GM23248 (cell line): ENCODE measurements at places on chromosomes 11 and 22. TPM values are rescaled to one million over a fixed set of nuclear protein-coding genes. Genes with fewer than 3 reads are reported as not detected.
A peak's percentile ranks its signal among the peaks of the same experiment; 100 is the strongest.

The WT1 gene
- not detected in 2 replicates for polyA plus RNA-seq

The MS4A7 gene
- polyA plus RNA-seq, result not detected in 2 replicates

The CDC45 gene
- 10.1 and 10.6 TPM in 2 replicates for polyA plus RNA-seq

The KLHL35 gene
- 5.7 and 6.3 TPM in 2 replicates for polyA plus RNA-seq

The SCGB1A1 gene
- polyA plus RNA-seq, result not detected in 2 replicates

The USH1C gene
- not detected in 2 replicates for polyA plus RNA-seq

The DRICH1 gene
- not detected in 2 replicates for polyA plus RNA-seq

GRCh38 chr22:28443526-28443876 is 236.1 kb downstream of the TTC28 start:
- H3K27ac ChIP-seq, result peak overlapping the region; percentile 78
- H3K4me3 ChIP-seq, result peak overlapping the region; percentile 86
- H3K27me3 ChIP-seq, result no peaks in the 10 kb centered on the region
- H3K4me1 ChIP-seq, result peaks cover 32% of the 10 kb centered on the region

DNA sequence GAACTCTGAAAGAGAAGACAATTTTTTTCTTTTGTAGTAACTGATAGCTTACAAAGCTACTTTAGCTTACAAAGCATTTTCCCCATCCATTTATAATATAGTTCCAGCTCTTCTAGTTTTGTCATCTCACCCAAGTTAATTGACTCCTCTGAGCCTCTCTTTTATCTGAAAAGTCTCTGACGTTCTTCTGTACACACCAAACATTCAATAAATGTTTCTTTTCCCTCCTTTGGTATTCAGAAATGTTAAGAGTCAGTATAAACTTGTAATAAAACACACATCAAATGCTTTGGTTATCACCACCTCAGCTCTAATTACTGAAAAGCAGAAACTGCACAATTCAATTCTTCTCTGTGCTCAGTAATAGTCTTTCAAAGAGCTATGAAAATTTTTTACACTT is 5.9 kb downstream of the CCDC90B start:
- no peak overlapping the region for H3K27ac ChIP-seq
- peaks cover 41% of the 10 kb centered on the region for H3K4me1 ChIP-seq
- no peaks in the 10 kb centered on the region for H3K27me3 ChIP-seq

DNA sequence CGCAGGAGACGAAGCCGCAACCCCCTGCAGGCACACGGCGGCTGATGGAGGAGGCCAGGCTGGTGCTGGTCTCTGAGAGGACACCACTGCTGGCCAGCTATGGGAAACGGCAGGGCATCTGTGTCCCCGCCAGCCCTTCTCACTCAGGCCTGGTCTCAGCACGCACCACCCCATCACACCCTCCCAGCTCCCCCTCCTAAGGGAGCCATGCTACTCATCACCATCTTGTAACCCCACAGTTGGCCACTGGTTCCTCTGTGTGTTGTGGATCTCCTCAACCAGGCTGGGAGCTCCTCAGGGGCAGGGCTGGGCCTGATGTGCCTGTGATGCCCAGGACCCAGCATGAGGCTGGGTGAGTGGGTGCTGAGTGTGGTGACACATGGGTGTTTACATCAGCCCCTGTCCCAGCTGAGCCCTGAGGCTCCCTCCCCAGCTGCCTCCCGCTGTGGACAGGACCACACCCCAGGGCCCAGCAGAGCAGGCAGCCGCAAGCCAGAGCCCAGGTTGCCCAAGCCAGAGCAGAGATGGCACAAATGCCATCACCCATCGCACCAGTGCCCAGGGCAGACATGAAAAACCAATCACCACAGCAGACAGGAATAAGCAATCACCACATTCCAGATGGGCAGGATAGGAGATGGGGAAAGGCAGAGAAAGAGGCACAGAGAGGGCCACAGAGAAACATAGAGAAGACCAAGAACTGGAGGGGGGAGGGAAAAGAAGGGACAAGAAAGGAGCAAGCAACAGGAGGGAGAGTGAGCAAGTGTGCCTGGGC is 8.2 kb downstream of the ARVCF start:
- no peaks in the 10 kb centered on the region for H3K36me3 ChIP-seq
- no peak overlapping the region for H3K4me3 ChIP-seq
- DNase-seq, result peak; percentile 18
- H3K27ac ChIP-seq, result no peak overlapping the region
- no peaks in the 10 kb centered on the region for H3K4me1 ChIP-seq
- H3K27me3 ChIP-seq, result no peaks in the 10 kb centered on the region

DNA sequence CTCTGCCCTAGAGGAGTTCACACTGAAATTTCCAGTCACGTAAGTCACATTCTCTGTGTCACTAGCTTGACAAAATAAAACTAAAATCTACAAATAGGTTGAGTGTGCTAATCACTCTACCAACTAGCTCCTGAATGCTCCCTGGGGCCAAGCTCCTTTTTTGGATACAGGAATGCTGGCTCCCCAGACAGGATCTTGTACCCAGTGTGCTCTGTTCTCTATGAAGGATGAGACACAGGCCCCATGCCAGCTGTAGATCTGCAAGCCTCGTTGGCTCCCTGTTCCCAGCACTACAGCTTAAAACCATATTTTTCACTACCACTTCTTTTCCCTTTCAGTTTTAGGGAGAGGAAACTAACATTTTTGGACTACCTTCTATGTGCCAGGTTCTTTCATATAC is 3.7 kb upstream of the IPO7 start:
- DNase-seq, result no peak
- H3K27ac ChIP-seq, result no peak overlapping the region
- H3K27me3 ChIP-seq, result no peaks in the 10 kb centered on the region
- H3K4me1 ChIP-seq, result peaks cover 7% of the 10 kb centered on the region
- no peak overlapping the region for H3K4me3 ChIP-seq

DNA sequence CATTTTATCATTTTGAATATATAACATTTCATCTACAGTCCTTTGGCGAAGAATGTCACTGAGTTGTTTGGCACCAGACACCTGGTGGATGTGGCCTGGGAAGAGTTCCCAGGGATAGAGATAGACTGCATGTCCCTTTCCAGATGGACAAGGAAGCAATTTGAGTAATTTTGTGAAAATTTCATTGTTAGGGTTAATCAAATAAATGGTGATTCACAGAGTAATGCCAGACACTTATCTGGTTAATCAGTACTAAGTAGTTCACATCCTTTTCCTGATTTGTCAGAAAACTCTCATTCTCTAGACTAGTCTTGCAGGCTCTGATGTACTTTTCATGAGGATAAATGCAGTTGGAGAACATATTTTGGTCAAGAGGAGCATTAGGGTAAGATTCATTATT is 41.6 kb downstream of the NAALAD2 start:
- H3K27ac ChIP-seq, result no peak overlapping the region
- no peak for DNase-seq
- no peaks in the 10 kb centered on the region for H3K27me3 ChIP-seq
- H3K36me3 ChIP-seq, result no peaks in the 10 kb centered on the region

GRCh38 chr11:12245091-12245490 is 132.3 kb upstream of the PARVA start:
- peaks cover 22% of the 10 kb centered on the region for H3K36me3 ChIP-seq
- peak; percentile 75 for DNase-seq
- H3K27me3 ChIP-seq, result no peaks in the 10 kb centered on the region
- peaks cover 13% of the 10 kb centered on the region for H3K4me1 ChIP-seq
- no peak overlapping the region for H3K4me3 ChIP-seq
- H3K27ac ChIP-seq, result 0 out of 2 replicates have a peak overlapping the region, but pooled peaks have one; percentile 23

GRCh38 chr11:120657306-120658070 is 145.9 kb downstream of the GRIK4 start:
- no peak overlapping the region for H3K27ac ChIP-seq
- peaks cover 21% of the 10 kb centered on the region for H3K27me3 ChIP-seq
- no peak overlapping the region for H3K4me3 ChIP-seq
- no peaks in the 10 kb centered on the region for H3K36me3 ChIP-seq
- no peak for DNase-seq

GRCh38 chr22:24066865-24067264 is 55.8 kb downstream of the CABIN1 start:
- H3K4me3 ChIP-seq, result no peak overlapping the region
- DNase-seq, result no peak
- H3K4me1 ChIP-seq, result peaks cover 1% of the 10 kb centered on the region; the same call in 1 of the 2 replicates

- H3K27ac ChIP-seq, result no peak within 1 kb of the TSS
- no peaks in the 10 kb centered on the region for H3K36me3 ChIP-seq
- 0 out of 2 replicates have a peak, but pooled peaks cover under 1% of the 10 kb centered on the region for H3K27me3 ChIP-seq
- H3K4me3 ChIP-seq, result no peak within 1 kb of the TSS
- no peaks in the 10 kb centered on the region for H3K4me1 ChIP-seq
- no peak for DNase-seq
Observed at GRCh38 chr11:59866397-59866796, at the start of gene TCN1. TSS of gene TCN1 (minus strand) at chr11:59866487. CDS start at chr11:59866470, 17 bp downstream.

DNA sequence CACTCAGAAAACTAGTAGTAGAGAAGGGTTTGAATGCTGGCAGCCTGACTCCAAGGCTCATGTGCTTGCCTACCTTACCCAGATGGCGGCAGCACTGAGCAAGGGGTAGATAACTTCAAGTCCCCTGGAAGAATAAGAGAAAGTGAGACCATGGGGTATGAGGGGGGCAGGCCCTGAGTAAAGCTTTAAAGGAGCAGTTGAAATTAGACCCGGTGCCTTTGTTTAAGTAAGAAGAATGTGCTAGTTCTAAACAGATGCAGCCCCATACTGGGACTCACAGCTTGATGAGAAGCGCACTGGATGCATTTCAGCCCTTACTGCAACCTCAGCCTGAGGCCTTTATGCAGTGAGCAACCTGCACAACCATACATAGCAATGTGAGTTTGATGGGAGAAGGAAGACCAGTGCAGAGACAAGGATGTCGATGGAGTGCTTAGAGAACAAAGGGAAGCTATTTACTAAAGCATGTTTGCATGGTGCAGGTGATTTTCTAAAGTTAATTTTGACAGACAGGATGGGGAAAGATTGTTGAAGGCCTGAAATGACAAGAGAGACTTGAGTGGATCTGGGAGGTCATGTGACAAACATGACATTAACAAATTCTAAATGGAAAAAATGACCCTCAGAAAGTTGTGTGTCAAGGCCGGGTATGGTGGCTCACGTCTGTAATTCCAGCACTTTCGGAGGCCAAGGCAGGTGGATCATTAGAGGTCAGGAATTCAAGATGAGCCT is 27.1 kb upstream of the TMA7B start:
- H3K36me3 ChIP-seq, result no peaks in the 10 kb centered on the region
- H3K4me1 ChIP-seq, result no peaks in the 10 kb centered on the region
- H3K27ac ChIP-seq, result no peak overlapping the region

GRCh38 chr11:125141686-125142535 is 22.6 kb upstream of the PKNOX2 start:
- no peaks in the 10 kb centered on the region for H3K36me3 ChIP-seq
- no peak overlapping the region for H3K4me3 ChIP-seq
- H3K27ac ChIP-seq, result no peak overlapping the region

DNA sequence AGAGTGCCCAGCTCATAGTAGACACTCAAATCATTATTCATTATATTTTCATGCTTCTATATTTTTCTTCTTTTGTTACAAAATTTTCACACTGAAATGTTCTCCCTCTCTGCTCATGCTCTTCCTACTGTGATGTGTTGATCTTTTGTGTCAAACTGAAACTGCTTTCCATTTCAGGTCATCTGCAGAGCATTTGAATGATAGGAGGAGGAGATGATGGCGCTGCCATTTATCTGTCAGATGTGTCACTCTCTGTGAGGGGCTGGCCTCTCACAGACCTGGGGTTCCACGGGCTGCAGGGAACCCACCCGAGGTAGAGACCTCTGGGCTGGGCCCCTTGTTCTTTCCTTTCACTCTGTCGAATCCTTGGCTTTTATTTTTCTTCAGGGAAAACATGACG is 41.1 kb downstream of the OR10A6 start:
- H3K36me3 ChIP-seq, result no peaks in the 10 kb centered on the region
- peak overlapping the region; percentile 28 for H3K27ac ChIP-seq
- DNase-seq, result peak; percentile 18
- peaks cover 38% of the 10 kb centered on the region for H3K4me1 ChIP-seq
- peak overlapping the region; percentile 66 for H3K4me3 ChIP-seq
- no peaks in the 10 kb centered on the region for H3K27me3 ChIP-seq

- no peak overlapping the region for H3K4me3 ChIP-seq
- H3K27ac ChIP-seq, result no peak overlapping the region
- no peaks in the 10 kb centered on the region for H3K4me1 ChIP-seq
- H3K27me3 ChIP-seq, result no peaks in the 10 kb centered on the region
Observed at GRCh38 chr22:19865141-19865829, 10.6 kb upstream of the GNB1L start.

- H3K4me1 ChIP-seq, result no peaks in the 10 kb centered on the region
- no peak overlapping the region for H3K27ac ChIP-seq
Observed at GRCh38 chr22:25090225-25090890, 109.3 kb upstream of the CRYBB3 start.

- no peaks in the 10 kb centered on the region for H3K4me1 ChIP-seq
- peaks cover 36% of the 10 kb centered on the region for H3K27me3 ChIP-seq
- DNase-seq, result no peak
- H3K4me3 ChIP-seq, result no peak overlapping the region
- no peak overlapping the region for H3K27ac ChIP-seq
Observed at GRCh38 chr11:131802440-131803115, 432.2 kb downstream of the NTM start.

DNA sequence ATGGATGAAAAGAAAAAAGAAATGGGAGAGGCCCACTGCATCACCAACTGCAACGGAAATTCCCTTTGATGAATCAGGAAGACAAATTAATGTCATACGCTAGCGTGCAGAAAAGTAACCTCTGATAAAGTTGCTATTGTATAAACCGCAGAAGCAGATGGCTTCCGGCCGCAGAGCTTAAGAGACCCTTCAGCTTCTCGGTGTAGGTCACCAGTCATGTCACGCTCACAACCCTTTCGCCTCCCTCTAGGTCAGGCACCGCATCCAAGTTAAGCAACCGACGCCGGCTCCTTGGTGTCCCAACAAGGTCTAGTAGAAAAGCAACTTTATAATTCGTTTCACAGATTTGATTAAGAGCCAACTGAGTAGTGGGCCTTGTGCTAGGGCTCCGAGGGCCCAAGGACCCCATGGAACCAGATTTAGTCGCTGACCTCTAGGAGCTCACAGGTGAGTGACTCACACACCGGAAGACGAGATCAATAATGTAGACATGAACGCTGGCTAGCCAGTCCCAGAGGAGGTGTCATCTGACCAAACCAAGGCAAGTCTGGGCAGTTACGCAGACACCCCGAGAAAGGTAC is 1.2 kb upstream of the ZFP91 start:
- H3K4me3 ChIP-seq, result peak overlapping the region; percentile 97
- H3K27me3 ChIP-seq, result no peaks in the 10 kb centered on the region
- DNase-seq, result peak; percentile 95
- H3K27ac ChIP-seq, result peak overlapping the region; percentile 99
- H3K4me1 ChIP-seq, result peaks cover 49% of the 10 kb centered on the region
